GM23248 (cell line): ENCODE measurements at places on chromosomes 3 and 15. TPM values are rescaled to one million over a fixed set of nuclear protein-coding genes. Genes with fewer than 3 reads are reported as not detected.
A peak's percentile ranks its signal among the peaks of the same experiment; 100 is the strongest.

DNA sequence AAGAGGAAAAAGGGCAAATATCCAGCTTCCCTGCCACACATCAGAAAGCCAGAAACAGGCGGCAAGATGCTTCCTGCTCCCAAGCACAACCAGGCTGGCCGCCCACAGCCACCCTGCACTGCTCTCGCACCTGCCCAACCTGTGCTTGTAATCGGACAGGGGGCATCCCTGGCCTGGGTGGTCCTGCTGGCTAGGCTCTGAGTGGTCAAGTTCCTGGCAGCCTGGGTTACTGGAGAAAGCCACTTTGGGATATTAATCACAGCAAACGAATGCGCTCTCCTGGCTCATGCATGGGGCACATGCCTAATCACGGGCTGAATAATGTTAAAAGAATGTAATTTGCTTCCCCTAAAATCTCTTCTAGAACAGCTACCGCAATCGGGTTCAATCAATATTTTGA, 442.4 kb downstream of the MCTP2 start:
- DNase-seq = peak; percentile 28

GOLGA6A gene
- not detected in 2 replicates for polyA plus RNA-seq

BUB1B gene
- 8.1 and 10.2 TPM in 2 replicates for polyA plus RNA-seq

KLHL40 gene
- not detected in 2 replicates for polyA plus RNA-seq

- DNase-seq = no peak
These were observed 4.4 kb downstream of the CPLX3 start for GRCh38 chr15:74830868-74831267.

- DNase-seq = peak; percentile 96
These were observed 2.0 kb upstream of the CEMIP start for GRCh38 chr15:80777137-80777536.

DNA sequence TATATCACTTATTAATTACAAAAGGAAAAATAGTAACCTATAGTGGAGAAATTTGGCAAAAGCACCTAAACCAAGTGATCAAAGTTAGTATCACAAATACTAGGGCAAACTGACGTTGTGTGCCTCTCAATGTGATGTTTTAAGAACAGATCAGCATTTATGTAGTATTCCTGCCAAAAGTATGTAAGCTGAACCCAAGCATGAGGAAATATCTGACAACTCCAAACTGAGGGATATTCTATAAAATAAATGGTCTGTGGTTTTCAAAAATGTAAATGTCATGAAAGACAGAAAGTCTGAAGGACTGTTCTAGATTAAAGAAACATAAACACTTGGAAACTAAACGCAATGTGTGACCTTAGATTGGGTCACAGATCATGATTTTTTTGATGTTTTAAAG, 34.3 kb upstream of the PIK3CA start:
- peak; percentile 5 for DNase-seq

CFAP92 gene
- not detected in 2 replicates for polyA plus RNA-seq

GRCh38 chr3:63477494-63478129, 174.9 kb upstream of the SNTN start:
- DNase-seq = no peak
